ENCODE measurements at places on chromosomes 16 and 17.

GRCh38 chr16:3401719-3402397 is 843 bp downstream of the ZNF174 start:
- no peak for DNase-seq

DNA sequence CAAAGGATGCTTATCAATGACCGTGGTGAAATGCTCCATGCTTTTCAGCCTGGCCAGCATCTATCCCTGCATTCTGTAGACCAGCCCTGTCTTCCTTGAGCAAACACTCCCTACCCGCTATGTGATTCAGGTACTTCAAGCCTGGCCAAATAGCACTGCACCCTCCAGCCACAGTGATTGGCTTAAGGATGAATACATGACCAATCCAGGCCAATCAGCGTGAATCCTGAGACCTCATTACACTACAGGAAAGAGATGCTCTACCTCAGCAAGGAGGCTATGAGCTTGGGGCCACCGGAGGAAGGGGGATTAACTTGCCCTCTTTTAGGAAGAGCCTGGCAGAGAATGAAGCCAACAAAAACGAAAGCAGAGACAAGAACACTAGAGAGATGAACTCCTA is 162.5 kb downstream of the ZNF423 start:
- DNase-seq, result no peak

DNA sequence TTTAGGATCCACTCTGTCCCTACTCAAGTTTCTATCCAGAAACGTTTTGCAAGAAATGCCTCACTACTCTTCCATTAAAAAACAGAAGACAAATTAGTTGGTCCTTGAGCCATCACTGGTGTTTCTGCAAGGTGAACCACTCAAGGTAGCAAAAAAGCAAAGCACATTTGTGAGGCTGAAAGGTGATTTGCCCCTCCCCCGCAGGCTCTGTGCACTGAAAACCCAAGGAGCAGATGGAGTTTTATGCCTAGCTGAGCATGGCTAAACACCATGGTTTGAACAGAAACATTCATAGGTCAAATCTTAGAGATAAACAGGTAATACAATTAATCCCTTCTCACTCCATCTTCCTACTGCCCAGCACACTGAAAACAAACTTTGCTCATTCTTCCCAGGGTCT is 538.2 kb upstream of the CDH5 start:
- no peak for DNase-seq

- DNase-seq, result no peak
Measured at GRCh38 chr16:81995651-81996050, 15.6 kb downstream of the SDR42E1 start.

- DNase-seq, result no peak
Measured at GRCh38 chr17:19346351-19347255, 15.9 kb downstream of the B9D1 start.

DNA sequence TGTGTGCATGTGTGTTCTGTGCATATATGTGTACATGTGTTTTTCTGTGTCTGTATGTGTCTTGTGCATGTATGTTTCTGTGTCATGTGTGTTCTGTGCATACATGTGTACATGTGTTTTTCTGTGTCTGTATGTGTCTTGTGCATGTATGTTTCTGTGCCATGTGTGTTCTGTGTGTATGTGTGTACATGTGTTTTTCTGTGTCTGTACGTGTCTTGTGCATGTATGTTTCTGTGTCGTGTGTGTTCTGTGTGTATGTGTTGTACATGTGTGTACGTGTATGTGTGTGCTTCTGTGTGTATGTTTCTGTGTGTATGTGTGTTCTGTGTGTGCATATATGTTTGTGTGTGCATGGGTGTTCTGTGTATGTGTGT is 8.4 kb upstream of the RAB37 start:
- DNase-seq, result no peak

DNA sequence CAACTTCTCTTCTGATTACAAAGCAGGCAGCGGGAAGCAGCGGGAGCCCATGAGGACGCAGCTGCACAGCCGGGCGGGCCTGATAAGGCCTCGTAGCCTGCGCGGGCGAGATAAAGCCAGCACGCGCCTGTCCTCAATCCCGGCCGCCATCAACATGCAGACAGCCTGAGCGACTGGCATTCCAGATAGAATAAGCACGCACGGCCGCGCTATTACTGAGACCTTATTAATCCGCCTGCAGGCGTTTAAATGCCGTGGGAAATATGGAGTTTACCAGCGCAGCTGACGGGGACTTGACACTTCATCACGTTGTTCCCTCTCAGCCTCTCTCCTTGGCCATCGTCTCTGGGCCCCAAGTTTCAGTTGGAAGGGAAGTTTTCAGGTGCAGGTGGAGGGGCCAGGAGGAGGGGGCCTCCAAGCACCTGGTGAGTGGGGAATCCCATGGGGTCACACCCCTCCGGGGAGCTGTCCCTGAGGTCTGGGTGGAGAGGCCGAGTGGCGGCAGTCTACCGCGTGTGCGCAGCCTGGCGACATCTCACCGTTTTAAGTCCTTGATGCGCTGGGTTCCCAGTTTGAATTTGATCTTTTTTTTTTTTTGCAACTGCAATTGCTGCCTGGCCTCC is 27.3 kb upstream of the CBFA2T3 start:
- DNase-seq, result no peak

DNA sequence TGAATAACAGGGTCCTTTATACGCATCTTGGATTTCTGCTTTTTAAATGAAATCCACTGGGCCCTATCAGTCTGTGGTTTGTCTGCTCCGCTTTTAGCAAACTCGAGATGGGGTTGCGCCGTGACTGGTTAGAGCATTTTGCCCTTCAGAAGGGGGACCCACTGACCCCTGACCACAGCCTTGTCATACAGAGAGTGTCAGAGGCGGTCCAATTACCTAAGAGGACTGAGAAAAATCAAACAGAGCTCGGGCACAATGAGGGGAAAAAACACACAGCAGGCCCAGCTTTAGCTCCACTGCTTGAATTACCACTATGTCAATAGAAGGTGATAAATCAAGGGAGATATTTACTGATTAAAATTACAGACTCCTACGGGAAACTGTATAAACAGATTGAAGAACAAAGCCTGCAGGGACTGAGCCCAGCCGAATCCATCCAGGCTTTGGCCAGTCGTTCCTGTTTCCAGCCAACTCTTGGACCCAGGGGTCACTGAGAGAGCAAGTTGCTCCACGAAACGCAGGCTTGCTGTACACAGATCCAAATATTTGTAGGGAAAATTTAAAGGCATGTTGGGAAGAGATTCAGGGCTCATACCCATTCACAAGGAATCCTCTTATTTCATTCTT is 131.9 kb upstream of the ZFHX3 start:
- DNase-seq, result no peak

DNA sequence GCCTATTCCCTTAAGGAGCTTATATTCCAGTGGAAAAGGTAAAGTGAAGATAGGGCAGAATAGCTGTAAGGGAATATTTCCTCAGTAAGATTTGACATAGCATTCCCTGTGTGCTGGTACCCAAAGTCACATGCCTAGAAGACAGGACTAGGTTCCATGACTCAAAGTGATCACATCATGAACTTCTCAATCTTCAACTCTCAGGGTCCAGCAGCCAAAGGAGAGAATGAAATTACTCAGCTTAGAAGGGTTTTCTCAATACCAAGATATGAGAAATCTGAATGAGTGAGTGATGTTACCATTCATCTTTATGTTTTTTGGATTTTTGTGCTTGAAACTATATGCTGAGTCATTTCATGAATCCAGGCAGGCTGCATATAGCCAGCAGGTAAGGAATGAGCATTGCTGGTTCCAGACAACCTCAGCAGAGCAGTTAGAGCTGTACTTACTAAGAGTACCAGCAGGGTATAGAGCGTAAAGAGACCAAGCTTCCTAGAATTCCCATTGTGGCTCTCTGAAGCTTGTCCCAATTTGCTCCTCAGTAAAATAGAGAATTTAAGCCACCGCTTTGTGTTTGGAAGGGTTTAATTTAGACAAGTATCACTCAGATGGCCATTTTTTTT is 91.1 kb downstream of the ANKFN1 start:
- no peak for DNase-seq
